ENCODE measurements at places on chromosomes 1 and 21. TPM values are rescaled to one million over a fixed set of nuclear protein-coding genes. Genes with fewer than 3 reads are reported as not detected.

DNA sequence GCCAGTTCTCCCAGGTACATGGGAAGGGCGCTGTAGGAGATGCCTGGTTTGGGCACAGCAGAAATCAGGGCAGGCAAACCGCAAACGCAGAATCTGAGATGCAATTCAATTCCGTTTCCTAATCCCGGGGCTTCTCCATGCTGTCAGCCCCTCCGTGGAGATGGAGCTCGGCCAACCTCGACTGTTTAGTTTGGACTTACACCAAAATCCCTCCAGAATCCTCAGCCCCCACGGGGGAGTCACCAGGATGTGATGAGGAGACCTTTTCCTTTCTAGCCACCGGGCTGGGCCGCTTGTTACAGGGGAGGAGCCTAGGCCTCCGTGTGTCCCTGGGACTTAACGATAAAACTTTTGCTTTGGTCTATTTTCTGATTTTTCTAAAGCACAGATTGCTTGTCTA lies 7.9 kb downstream of the SLC2A7 start:
- no peak for DNase-seq

DNA sequence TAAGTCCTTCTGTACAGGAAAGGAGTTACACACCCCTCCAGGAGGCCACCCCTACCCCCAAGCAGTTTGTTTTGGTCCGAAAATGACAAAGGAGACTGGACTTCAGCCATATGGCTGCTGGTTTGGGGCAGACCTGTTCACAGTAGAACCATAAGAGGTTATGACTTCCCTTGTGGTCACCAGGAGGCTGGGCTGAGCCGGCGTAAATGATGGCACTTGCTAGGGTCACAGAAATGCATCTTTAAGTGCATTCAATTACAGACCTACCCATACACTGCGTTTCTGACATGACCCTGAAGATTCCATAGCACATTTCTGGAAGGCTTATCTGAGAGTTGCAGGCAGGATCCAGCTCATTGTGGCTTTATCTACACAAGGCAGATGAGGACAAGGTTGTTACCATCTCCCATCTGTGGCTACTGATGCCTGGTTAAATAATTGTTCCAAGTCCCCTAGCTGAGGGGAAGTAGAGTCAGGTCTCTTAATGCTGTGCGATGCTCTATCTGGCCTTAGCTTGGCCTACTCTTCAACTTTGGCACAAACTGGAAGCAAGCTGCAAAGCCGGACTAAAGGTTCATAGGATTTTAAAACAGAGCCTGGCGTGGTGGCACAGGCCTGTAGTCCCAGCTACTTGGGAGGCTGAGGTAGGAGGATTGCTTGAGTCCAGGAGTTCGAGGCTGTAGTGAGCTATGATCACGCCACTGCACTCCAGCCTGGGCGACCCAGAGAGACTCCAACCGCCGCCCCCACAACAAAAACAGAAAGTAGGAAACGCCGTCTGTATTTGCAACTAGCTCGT lies 1.7 kb upstream of the TRIM67 start:
- no peak for DNase-seq

- no peak for DNase-seq
These were observed 8.7 kb downstream of the ACAP3 start for GRCh38 chr1:1298861-1299685.

GRCh38 chr1:242826701-242827336 lies 302.3 kb upstream of the PLD5 start:
- no peak for DNase-seq

GRCh38 chr1:221712776-221713431 lies 29.0 kb downstream of the DUSP10 start:
- peak; percentile 93 for DNase-seq

- no peak for DNase-seq
These were observed 20.5 kb upstream of the ZNF496 start for GRCh38 chr1:247352175-247352574.

DNA sequence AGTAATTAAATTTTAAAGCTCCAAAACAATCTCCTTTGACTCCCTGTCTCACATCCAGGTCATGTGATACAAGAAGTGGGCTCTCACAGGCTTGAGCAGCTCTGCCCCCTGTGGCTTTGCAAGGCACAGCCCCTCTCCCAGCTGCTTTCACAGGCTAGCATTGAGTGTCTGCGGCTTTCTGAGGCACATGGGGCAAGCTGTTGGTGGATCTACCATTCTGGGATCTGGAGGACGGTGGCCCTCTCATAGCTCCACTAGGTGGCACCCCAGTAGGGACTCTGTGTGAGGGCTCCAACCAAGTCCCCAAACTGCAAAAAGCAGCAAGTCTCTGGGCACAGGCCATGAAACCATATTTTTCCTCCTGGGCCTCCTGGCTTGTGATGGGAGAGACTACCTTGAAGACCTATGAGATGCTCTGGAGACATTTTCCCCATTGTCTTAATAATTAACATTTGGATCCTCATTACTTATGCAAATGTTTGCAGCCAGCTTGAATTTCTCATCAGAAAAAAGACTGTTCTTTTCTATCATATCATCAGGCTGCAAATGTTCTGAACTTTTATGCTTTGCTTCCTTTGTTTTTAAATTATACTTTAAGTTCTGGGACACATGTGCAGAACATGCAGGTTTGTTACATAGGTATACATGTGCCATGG lies 554.1 kb upstream of the OLFM3 start:
- peak; percentile 30 for DNase-seq

DNA sequence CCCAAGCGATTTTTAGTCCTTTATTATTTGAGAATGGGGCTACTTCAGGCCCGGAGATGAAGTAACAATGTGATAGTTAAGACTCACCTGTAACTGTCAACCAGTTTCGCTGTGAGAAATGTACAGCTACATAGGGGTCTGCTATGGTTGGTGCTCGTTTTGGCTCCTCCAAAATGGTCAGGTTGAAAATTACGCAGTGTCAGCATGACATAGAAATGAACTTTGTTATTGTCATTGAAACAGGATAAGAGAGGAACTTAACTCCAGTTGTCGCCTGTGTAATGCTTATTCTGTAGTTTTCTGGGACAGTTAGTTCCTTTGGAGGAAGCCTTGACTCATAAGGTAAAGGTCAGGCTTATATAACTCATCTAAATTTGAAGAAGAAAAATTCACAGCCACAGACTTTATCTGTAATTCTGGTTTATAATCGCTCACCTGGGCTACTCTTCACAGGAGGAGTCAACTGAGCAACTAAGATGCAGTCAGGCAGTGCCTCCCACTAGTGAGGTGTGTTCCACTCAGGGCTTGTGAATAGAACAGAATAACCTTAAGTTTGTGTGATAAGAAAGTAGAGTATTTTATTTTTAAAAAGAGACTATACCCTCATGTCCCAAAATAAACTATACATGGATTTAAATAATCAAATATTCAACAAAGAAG lies 130.9 kb downstream of the CD247 start:
- DNase-seq, result no peak

DNA sequence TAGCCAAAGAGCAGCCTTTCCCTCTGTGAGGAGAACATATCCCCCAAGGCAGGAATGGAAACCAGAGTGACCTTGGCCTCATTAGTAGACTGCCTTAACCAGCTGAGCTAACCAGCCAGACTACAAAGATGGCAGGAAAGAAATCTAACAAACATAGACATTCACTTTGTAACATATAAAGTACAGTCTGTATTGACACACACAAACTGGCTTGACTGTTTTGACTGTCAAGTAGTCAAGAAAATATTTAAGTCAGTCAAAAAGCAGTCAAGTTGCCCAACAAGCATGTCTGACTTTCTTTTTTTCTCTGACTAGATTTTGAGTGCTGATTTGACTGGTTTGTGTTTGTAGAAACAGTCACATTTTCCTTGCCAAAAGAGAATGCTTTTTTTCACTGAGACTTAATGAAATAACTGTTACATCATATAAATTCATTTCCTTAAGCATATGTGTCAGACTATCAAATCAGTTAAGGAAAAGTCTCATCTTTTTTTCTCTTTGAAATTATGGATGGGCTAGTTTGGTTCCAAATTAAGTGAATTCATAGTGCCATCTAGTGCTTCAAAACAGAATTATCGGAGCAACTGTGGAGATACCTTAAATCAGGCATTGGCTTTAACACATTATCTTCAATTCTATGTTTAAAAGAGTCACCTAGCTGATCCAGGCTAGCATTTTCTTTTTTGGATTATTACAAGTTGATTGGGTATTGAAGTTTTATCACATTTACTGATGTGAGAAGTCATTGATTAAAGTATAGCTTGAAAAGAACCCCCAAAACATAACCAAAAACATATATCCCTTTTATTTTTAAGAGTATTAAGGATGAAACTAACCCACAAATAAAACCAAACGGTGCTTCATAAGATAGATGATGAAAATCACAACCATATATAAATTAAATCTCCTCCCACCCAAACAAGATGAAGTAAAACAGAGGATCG lies 75.0 kb downstream of the ATP6V1G3 start:
- no peak for DNase-seq

GRCh38 chr1:209622841-209623829 lies 29.1 kb downstream of the LAMB3 start:
- no peak for DNase-seq

GRCh38 chr1:31624309-31624708 lies 6.8 kb downstream of the HCRTR1 start:
- DNase-seq, result peak; percentile 20

The LIN28A gene
- total RNA-seq, result not detected

The SEMA4A gene
- 23.8 TPM for total RNA-seq

The HSD3B2 gene
- not detected for total RNA-seq

The CXADR gene
- 0.29 TPM for total RNA-seq

The AMY1B gene
- total RNA-seq, result not detected

The CFAP45 gene
- total RNA-seq, result 1.4 TPM

The PKP1 gene
- not detected for total RNA-seq

All from activated CD8-positive, alpha-beta T cell treated with anti-CD3 and anti-CD28 coated beads for 36 hours (primary cell).